H1 (cell line): ENCODE measurements at places on chromosomes 2 and 18. TPM values are rescaled to one million over a fixed set of nuclear protein-coding genes. Genes with fewer than 3 reads are reported as not detected.

DNA sequence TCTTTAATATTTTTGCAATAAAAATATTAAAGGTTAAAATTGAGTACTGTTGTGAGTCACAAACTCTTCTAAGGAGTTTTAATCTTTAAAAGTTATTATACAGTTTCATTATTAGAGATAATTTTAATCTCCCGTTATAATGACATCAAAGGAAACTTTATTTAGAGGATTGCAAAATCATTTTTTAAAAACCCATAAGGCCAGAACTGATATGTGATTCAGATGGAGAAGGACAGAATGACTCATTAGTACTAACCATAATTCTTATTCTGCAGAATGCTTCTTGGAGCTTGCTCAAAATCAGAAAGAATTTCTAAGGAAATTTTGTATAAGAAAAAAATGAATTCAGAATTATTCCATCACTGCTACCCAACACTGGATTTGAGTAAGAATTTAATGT is 12.5 kb upstream of the HNRNPLL start:
- DNase-seq = no peak
- no peak overlapping the region for H3K27ac ChIP-seq
- H3K4me3 ChIP-seq = no peak overlapping the region
- no peaks in the 10 kb centered on the region for H3K27me3 ChIP-seq

DNA sequence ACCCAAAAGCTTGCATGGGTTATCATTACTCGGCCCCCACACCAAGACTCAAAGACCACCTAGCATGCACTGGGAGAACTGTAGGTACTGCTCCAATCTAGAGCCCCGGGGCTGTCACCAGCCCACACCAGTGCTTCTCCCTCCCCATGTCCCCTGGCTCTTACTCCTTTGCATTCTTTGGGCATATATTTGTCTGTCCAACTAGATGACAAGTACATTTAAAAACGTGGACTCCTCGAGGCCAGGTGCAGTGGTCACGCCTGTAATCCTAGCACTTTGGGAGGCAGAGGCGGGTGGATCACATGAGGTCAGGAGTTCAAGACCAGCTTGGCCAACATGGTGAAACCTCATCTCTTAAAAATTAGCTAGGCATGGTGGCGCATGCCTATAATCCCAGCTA is 7.8 kb downstream of the AFG3L2 start:
- H3K27me3 ChIP-seq = no peaks in the 10 kb centered on the region
- H3K4me1 ChIP-seq = no peaks in the 10 kb centered on the region; the same call in 1 of the 2 replicates
- H3K4me3 ChIP-seq = no peak overlapping the region
- peaks cover 14% of the 10 kb centered on the region for H3K36me3 ChIP-seq

- H3K27me3 ChIP-seq = no peaks in the 10 kb centered on the region
- H3K4me3 ChIP-seq = no peak overlapping the region
- no peak for DNase-seq
- no peak overlapping the region for H3K27ac ChIP-seq
- no peaks in the 10 kb centered on the region for H3K4me1 ChIP-seq
- no peaks in the 10 kb centered on the region for H3K36me3 ChIP-seq
Observed at GRCh38 chr18:60911504-60911903, 421.7 kb upstream of the CDH20 start.

DNA sequence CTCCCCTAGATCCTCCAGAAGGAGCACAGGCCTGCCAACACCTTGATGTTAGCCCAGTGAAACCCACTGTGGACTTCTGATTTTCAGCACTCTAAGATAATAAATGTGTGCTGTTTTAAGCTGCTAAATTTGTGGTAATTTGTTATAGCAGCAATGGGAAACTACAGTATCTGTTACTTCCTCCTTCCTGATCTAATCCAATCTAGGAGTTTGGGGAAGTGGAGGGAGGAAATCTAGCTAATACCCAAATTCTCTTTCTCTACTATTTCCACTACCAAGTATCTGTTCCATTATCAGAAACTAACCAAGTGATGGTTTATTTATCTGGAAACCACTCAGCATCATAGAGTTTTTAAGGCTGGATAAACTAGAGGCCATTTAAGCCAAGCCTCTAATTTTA is 64.9 kb downstream of the AFF3 start:
- no peaks in the 10 kb centered on the region for H3K36me3 ChIP-seq
- H3K4me1 ChIP-seq = no peaks in the 10 kb centered on the region
- no peak overlapping the region for H3K27ac ChIP-seq

- no peaks in the 10 kb centered on the region for H3K36me3 ChIP-seq
- no peak overlapping the region for H3K4me3 ChIP-seq
- DNase-seq = no peak
- H3K4me1 ChIP-seq = no peaks in the 10 kb centered on the region
Observed at GRCh38 chr18:7586379-7586778, 19.3 kb downstream of the PTPRM start.

DNA sequence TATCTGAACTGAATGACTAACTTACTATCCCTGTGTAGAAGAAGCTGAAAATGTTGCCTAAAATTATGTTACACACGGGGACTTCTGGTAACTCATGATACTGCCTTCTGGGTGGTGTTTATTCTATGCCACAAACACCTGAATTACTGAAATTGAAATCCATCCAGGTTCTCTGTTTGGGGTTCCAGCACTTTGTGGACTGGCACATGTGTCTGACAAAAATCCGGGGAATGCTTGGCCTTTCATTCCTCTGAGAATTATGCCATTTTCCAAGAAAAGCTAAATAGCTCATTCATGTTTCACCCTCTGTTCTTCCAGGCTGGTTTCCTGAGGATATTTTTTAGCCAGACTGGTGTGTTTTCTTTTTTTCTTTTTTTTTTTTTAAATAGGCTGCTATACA is 59.5 kb upstream of the POU3F3 start:
- no peak overlapping the region for H3K4me3 ChIP-seq
- DNase-seq = no peak
- no peak overlapping the region for H3K27ac ChIP-seq
- no peaks in the 10 kb centered on the region for H3K27me3 ChIP-seq
- H3K4me1 ChIP-seq = no peaks in the 10 kb centered on the region

- H3K4me1 ChIP-seq = no peaks in the 10 kb centered on the region
- H3K36me3 ChIP-seq = no peaks in the 10 kb centered on the region
- H3K4me3 ChIP-seq = no peak overlapping the region
- H3K27ac ChIP-seq = no peak overlapping the region
- no peaks in the 10 kb centered on the region for H3K27me3 ChIP-seq
- no peak for DNase-seq
Observed at GRCh38 chr18:61350578-61350977, 17.3 kb downstream of the CDH20 start.

GRCh38 chr2:3756306-3756705 is 52.9 kb downstream of the DCDC2C start:
- H3K4me1 ChIP-seq = no peaks in the 10 kb centered on the region
- no peaks in the 10 kb centered on the region for H3K27me3 ChIP-seq
- no peak for DNase-seq
- no peak overlapping the region for H3K4me3 ChIP-seq
- no peak overlapping the region for H3K27ac ChIP-seq

DNA sequence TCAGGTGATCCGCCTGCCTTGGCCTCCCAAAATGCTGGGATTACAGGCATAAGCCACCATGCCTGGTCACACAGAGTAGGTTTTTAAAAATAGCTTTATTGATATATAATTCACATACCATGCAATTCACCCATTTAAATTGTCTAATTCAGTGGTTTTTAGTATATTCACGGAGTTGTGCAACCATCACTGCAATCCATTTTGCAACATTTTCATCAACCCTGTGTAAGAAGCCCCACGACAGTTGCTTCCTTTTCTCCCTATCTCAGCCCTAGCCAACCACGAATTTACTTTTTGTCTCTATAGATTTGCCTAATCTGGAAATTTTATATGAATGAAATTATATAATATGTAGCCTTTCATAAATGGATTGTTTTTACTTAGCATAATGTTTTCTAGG is 266.4 kb downstream of the NAPG start:
- H3K4me3 ChIP-seq = no peak overlapping the region
- H3K27me3 ChIP-seq = no peaks in the 10 kb centered on the region
- H3K27ac ChIP-seq = no peak overlapping the region
- DNase-seq = no peak
- no peaks in the 10 kb centered on the region for H3K36me3 ChIP-seq
- H3K4me1 ChIP-seq = no peaks in the 10 kb centered on the region

- no peak overlapping the region for H3K27ac ChIP-seq
- H3K4me3 ChIP-seq = no peak overlapping the region
- H3K27me3 ChIP-seq = no peaks in the 10 kb centered on the region
- H3K4me1 ChIP-seq = no peaks in the 10 kb centered on the region
- no peaks in the 10 kb centered on the region for H3K36me3 ChIP-seq
- no peak for DNase-seq
Observed at GRCh38 chr18:49638891-49639557, 77.2 kb downstream of the LIPG start.

DNA sequence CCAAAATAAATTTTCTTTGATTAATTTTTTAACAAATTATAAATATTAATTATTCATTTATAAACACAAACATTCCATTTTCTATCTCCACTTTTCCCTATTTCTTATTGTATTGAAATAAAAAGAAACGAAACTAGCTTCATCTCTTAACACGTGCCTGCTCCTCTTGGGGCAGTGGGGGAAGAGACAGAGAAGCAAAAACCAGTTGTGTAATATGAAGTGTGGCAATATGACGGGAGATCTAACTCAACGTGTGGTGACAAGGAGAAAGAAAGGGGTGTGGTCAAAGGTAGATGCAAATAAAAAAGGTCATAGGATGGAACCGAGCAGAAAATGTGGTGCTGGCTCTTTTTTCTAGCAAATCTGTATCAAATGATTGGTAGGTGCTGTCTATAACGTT is 106.9 kb upstream of the SLC8A1 start:
- no peak overlapping the region for H3K4me3 ChIP-seq
- H3K36me3 ChIP-seq = no peaks in the 10 kb centered on the region
- no peak overlapping the region for H3K27ac ChIP-seq
- H3K27me3 ChIP-seq = no peaks in the 10 kb centered on the region
- H3K4me1 ChIP-seq = no peaks in the 10 kb centered on the region
- no peak for DNase-seq

DNA sequence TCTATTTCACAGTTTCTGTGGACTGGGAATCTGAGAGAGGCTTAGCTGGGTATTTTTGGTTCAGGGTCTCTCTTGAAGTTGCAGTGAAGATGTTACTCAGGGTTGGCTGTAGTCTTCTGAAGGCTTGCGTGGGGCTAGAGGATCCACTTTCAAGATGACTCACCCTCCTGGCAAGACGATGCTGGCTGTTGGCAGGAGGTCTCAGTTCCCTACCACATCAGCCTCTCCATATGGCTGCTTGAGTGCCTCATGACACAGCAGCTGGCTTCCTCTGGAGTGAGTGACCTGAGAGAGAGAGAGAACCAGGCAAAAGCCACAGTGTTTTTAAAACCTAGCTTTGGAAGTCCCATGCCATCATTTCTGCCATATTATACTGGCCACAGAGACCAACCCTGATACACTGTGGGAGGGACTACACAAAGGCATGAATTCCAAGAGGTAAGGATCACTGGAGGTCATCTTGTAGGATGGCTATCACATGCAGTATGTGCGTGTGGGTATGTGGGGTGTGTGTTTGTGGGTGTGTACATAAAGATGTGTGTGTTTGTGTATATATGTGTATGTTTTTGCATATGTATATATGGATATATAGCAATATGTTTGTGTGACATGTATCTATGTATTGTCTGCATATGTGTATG is 25.1 kb downstream of the DNPEP start:
- no peak overlapping the region for H3K27ac ChIP-seq
- no peak overlapping the region for H3K4me3 ChIP-seq
- H3K4me1 ChIP-seq = peaks cover 9% of the 10 kb centered on the region
- no peak for DNase-seq

GRCh38 chr2:223196331-223196730 is 144.3 kb downstream of the KCNE4 start:
- H3K36me3 ChIP-seq = no peaks in the 10 kb centered on the region
- no peak overlapping the region for H3K27ac ChIP-seq
- DNase-seq = no peak
- H3K27me3 ChIP-seq = no peaks in the 10 kb centered on the region
- H3K4me1 ChIP-seq = no peaks in the 10 kb centered on the region
- H3K4me3 ChIP-seq = no peak overlapping the region

DNA sequence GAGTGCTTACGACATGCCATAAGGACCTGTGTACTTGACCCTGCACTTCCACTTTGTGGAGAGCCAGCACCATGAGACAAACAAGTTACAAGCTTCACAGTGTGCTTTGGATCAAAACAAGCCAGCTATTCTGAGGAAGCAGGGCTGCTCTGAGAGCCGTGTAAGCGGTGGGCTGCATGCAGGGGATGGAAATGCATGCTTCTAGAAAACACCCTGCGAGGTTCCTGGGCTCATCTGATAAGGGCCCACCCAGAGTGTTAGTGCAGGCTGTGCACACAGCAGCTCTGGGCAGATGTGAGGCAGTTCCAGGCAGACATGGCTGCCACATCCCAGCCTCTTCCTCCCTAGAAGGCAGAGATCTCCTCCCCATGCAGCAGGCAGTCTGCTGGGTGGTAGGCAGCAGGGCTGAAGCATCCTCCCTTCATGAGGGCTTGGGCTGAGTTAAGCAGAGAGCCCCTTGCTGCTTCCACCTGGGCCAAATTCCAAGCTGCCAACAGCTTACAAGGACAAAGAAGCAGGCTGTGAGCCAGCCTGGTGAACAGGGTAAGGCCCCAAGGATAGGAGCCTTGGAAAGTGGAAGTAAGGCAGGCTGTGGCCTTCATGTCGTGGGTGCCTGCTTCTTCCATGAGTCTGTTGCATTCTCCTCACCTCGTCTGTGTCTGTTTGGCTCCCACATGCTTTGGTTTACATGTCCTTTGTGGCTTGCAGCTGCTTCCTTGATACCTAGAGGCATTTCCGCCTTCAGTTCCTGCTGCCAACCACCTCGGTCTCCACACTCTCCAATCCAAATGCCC is 7.7 kb downstream of the PSD4 start:
- H3K4me3 ChIP-seq = no peak overlapping the region
- DNase-seq = no peak
- no peaks in the 10 kb centered on the region for H3K4me1 ChIP-seq
- no peaks in the 10 kb centered on the region for H3K27me3 ChIP-seq

GRCh38 chr2:55732854-55733253 is 39.2 kb upstream of the PNPT1 start:
- H3K27ac ChIP-seq = no peak overlapping the region
- H3K4me1 ChIP-seq = no peaks in the 10 kb centered on the region

GRCh38 chr2:152594792-152595191 is 122.5 kb downstream of the PRPF40A start:
- peaks cover 3% of the 10 kb centered on the region; the same call in 1 of the 2 replicates for H3K4me1 ChIP-seq
- no peak for DNase-seq
- no peak overlapping the region for H3K4me3 ChIP-seq
- H3K27ac ChIP-seq = no peak overlapping the region
- no peaks in the 10 kb centered on the region for H3K27me3 ChIP-seq

GRCh38 chr2:231305221-231305620 is 90.3 kb upstream of the B3GNT7 start:
- DNase-seq = no peak
- no peak overlapping the region for H3K4me3 ChIP-seq
- H3K4me1 ChIP-seq = no peaks in the 10 kb centered on the region

MYO5B gene
- total RNA-seq = 6.4 and 6.9 TPM in 2 replicates

RBM44 gene
- total RNA-seq = 0.21 and 0.43 TPM in 2 replicates

TXNDC2 gene
- total RNA-seq = 0.09 TPM in 1 of 2 replicates, not detected in the other
